ENCODE measurements at places on chromosomes 3 and 15.

- no peak for DNase-seq
Measured at GRCh38 chr15:72923289-72923688, 129.0 kb upstream of the NEO1 start.

DNA sequence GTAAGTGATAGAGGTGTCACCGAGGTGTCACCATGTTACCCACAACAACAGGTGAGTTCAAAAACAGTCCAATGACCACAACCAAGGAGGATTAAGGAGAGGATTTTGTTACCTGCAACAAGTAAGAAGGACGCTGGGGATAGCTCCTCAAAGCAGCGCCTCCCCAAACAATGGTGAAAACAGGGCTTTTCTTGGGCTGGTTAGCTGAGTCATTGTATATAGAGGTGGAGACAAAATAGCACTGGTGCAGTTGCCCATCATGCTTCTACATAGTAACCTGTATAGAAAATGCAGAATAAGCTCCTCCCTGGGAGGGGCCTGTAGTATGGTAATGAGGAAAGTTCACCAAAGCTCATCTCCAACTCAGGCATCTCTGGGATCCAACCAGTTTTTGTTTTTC, 116.9 kb upstream of the EIF1B start:
- no peak for DNase-seq

DNA sequence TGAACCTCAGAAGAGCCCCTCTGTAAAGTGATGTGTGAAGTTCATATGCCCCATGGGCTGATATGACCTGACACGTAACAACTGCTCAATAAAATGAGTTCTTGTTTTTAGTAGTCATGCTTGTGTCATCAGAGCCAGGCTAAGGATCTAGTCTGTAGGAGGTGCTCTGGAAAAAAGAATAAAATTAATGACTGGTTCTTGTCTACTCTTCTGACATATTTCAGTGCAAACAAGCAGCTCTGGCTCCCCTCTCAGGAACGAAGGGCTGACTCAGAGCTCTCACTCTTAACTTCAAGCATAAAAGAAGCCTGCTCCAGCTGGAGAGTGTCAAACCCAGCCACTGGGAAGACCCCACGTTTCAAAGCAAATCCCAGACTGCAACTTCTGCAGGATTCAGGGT, 77.0 kb downstream of the LRIG1 start:
- no peak for DNase-seq

DNA sequence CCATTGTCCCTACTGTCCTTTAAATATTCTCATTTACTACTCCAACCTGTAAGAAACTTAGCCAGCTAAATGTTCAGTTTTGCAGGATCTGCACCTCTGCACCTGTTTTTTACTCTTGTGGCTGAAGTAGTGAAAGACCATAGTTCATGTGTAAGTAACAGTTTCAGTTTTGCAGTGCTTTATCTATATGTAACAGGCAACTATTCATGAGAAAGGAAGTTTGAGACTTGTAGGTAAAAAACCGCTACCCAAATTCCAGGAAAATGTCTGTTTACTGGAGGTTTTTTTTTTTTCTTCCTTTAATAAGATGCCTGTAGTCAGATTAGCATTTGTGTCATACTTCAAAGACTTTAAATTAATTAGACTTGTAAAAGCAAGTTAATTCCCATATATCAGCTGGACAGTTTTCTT, 25.4 kb upstream of the MBNL1 start:
- DNase-seq = peak; percentile 15

- no peak for DNase-seq
Measured at GRCh38 chr3:70870576-70870975, 558.1 kb upstream of the MDFIC2 start.

DNA sequence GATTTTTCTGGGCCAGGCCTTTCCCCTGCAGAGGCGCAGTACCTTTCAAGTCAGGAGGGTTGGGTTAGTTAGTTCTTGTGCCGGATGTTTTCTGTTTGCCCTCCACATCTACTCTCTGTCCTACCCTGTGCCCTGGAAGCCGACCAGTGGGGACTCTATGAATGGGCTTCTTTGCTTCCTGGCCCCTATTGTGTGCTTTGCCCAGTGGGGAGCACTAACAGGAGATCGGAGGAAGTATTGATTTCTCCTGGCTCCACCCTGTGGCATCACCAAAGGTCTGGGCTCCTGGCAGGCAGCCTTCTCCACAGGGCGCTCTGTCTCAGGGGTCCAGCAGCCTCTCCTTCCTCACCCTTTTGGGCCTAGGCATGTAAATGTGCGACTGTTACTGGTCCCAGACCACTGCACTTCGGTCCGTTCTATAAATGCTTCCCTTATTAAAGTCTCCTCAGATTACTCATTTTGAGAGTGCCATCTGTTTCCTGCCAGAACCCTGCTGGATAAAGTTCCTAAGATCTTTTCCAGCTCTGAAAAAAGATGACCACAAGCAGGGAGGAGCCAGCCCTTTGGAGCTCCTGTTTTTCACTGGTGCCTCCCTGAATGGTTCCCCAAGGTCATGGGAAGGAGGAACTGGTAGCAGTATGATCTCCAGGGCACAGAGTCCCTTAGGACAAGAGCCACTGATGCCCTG, 44.5 kb downstream of the CTDSPL start:
- DNase-seq = no peak

DNA sequence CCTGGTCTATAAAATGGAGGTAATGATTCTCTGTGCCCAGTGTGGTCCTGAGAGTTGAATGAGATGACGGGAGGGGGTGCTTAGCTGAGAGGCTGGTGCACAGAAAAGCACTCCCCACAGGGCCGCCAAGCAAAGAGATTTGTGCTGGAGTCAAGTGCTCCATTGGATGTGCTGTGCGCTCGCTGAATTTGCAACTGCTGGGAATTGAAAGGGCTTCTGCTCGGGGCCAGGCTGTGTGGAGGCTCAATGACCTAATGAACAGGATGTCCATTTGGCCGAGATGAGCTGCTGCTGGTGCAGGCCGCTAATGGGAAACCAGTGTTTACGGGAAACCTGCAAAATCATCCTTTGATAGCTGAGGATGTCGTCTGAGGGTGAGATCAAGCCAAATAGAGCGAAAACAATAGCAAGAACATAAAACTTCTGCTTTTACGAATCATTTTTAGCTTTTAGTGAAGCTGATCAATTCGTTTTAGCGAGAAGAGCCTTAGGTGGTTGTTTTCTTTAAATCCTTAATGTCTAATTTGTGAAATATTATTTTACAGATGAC, 211.7 kb downstream of the GABRG3 start:
- no peak for DNase-seq

DNA sequence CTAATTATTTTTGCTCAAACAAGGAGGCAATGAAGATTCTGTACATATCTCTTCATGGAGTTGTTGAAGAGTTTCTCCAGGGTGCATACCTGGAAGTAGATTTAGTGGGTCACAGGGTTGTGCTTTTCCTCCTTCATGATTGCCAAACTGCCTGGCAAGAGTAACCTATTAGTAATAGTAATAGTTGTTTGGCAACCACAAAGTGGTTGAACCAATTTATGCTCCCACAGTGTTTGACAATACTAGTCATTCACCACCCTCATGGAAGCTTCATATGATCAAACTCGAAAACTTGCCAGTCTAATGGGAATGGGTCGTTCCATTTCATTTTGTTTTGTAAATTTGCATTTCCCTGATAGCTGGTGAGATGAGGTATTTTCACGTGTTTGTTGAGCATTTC, 57.8 kb downstream of the TLE3 start:
- no peak for DNase-seq

Measured in CD4-positive, alpha-beta T cell treated with Interferon alpha-2 for 1 hour (primary cell).